ENCODE measurements at places on chromosomes 7 and 10.

GRCh38 chr7:107469929-107470328 lies at the start of gene GPR22:
TSS of gene GPR22 (plus strand) at chr7:107470057. CDS start at chr7:107474061, 4,004 bp downstream.
- no peak for DNase-seq

GRCh38 chr7:112084520-112084971 lies 121.7 kb downstream of the DOCK4 start:
- no peak for DNase-seq

GRCh38 chr7:2281541-2281940 lies 32.7 kb downstream of the SNX8 start:
- DNase-seq: no peak

GRCh38 chr10:71276873-71277272 lies 42.2 kb upstream of the SLC29A3 start:
- DNase-seq: no peak

GRCh38 chr10:1169186-1169885 lies 113.2 kb downstream of the WDR37 start:
- DNase-seq: no peak

DNA sequence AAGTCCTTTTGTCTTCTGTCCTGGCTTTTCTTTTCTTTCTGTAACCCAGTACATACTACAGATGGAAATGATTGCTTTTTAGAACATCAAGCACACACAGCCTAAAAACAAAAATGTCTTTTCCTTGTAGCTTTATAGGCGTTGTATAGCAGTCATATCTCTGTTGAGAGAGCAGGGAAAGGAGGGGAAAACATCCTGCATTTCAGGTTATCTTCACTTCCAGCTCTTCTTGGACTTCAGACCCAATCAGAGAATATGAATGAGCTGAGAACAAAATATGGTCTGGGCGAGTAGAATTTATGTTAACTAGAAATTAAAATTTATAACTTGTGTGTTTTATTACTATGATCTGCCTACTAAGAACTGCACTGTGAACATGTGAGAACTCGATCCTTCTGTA lies 14.7 kb downstream of the TMEM60 start:
- DNase-seq: no peak

GRCh38 chr10:62270020-62270419 lies 1.4 kb upstream of the RTKN2 start:
- DNase-seq: no peak

DNA sequence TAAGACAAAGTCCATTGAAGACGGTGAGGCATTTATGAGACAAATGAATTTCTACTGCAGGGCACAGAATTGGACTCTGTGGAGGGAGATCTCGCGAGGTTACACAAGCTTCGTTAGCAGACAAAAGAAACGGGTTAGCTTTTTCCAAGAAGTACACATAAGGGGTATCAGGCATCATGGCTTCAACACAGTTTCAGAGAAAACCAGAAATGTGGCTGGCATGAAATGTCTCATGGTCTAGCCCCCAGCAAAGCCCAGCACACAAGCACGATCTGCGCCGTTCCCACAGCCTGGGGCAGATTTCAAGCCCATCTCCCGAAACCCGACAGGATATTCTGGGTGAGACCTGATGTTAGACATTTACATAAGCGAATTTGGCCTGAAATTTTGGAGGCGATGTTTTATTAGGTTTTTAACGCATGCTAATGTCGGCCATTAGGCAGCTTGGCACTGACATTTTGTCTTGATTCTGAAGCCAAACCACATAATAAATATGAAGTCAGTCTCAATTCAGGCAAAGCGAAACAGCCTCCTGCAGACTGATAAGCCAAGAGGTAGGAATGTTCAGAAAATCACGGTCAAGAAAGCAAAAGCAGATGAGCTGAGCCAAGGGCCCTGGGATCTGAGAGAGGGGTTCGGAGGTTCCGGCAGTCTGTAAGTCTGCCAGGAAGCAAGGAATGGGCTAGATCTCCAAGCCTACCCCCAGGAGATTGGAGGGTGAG lies 240.5 kb downstream of the PRPF18 start:
- no peak for DNase-seq

All from activated CD4-positive, alpha-beta T cell treated with anti-CD3 and anti-CD28 coated beads, Interleukin-2, amount 10 ng/mL, durations not matched to agents 24 days and 14 days (primary cell).